Retina (tissue), 1 donor: ENCODE measurements at places on chromosomes 11 and 22.

DNA sequence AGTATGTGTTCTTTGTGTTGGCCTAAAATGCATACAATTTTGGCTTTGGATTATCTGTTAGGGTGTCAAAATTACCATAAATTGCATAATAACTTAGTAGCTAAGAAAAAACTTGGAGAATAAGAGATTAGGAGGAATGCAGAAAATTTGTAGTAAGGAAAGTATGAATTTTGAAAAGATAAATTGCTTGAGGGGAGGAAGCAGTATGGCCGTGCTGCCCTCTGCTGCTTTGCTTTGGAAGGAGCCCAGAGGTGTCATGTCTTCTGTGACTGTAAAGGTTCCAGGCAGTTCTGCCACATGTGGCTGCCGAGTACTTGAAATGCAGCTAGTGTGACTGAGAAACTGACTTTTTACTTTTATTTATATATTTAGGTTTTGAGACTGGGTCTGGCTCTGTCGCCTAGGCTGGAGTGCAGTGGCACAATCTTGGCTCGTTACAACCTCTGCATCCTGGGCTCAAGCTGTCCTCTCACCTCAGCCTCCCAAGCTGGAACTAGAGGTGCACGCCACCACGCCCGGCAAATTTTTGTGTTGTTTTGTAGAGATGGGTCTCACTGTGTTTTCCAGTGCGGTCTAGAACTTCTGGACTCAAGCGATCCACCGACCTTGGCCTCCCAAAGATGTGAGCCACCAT lies 1.8 kb downstream of the ADSL start:
- DNase-seq, result peak; percentile 32

GRCh38 chr11:67373648-67374570 lies 511 bp upstream of the CLCF1 start:
- peak; percentile 77 for DNase-seq

DNA sequence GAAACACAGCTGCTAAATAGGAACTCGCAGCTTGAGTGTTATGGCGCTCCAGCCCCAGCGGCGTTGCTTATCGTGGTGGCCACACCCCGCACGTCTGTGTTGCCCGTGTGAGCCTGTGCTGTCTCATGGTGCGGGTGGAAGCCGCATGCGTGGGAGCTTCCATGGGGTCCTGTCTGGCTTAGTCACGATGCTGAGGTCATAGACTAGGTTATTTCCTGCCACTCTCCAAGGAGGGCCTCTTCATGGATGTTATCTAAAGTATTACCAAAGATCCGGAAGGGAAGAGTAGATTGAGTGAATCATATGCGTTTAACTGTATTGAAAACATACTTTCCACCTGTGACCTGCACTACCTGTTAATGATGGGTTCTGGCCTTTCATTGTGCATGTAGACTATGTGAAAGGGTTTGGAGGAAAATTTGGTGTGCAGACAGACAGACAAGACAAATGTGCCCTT lies 21.7 kb downstream of the CTTN start:
- DNase-seq, result no peak

GRCh38 chr11:27783701-27784355 lies 83.6 kb upstream of the BDNF start:
- DNase-seq, result no peak

GRCh38 chr11:19723572-19724342 lies 11.1 kb downstream of the NAV2 start:
- DNase-seq, result no peak

- no peak for DNase-seq
Observed at GRCh38 chr11:10844356-10844755, 13.5 kb downstream of the ZBED5 start.

DNA sequence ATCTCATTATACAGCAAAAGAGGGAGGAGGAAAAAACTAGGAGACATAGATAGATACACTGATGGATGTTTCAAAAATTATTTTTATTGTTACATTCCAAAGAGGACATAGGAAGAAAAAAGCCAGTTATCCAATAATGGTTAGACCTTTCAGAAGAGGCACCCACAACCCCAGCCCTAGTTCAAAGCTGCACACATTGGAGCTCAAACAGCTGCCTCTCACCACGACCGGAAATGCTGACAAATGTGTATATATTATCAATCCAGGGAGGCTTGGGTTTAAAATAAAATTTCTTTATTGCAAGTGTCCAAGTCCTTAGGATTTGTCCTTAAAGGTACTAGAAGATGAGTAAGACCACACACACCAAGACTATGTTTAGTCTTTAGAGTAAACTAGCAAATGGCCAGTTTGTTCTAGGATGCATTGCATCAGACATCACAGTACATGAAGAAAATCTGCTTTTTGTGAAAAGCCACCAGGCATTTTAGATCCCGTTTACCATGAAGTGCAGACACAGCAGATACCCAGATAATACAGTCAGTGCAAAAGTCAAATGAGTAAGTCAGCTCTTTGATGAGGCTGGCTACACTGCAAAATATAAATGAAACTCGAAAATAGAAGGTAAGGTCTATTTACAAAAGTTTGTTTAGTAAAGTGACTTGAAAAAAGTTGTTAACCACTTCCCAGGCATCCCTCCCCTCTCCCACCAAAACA lies 4.6 kb upstream of the ASCL3 start:
- no peak for DNase-seq

GRCh38 chr22:22558972-22559603 lies at the start of gene PRAME:
PRAME (minus strand) TSS chr22:22559265; CDS start chr22:22556832, 2,433 bp downstream.
- peak; percentile 49 for DNase-seq

GRCh38 chr11:35174666-35175065 lies 35.7 kb downstream of the CD44 start:
- DNase-seq, result no peak

GRCh38 chr11:118923721-118924587 lies 1.8 kb downstream of the BCL9L start:
- DNase-seq, result no peak

- no peak for DNase-seq
Observed at GRCh38 chr11:100777103-100777502, 90.0 kb downstream of the ARHGAP42 start.

DNA sequence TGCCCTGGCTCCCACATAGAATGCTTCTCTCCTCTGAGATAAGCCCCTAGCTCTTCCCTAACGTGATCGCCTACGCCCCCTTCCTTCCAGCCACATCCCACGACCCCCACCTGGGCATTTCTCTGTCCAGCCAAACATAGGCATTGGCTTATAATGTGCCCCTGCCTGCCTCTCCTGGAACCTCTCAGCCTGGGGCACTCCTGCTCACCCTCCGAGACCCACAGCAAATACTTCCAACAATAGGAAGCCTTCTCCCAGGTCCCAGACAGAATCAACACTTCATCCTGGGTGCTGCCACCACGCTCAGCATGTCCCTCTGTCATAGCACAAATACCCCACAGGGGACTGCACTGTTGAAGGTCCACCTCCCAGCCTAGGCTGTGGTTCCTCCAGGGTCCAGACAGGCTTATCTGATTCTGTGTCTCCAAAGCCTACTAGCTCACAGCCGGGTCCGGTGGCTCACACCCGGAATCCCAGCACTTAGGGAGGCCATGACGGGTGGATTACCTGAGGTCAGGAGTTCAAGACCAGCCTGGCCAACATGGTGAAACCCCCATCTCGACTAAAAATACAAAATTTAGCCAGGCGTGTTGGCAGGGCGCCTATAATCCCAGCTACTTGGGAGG lies 24.2 kb upstream of the TMPRSS4 start:
- no peak for DNase-seq

GRCh38 chr11:64834723-64835615 lies 9.5 kb downstream of the CDC42BPG start:
- no peak for DNase-seq

- no peak for DNase-seq
Observed at GRCh38 chr11:33730716-33731115, 5.5 kb downstream of the CD59 start.

DNA sequence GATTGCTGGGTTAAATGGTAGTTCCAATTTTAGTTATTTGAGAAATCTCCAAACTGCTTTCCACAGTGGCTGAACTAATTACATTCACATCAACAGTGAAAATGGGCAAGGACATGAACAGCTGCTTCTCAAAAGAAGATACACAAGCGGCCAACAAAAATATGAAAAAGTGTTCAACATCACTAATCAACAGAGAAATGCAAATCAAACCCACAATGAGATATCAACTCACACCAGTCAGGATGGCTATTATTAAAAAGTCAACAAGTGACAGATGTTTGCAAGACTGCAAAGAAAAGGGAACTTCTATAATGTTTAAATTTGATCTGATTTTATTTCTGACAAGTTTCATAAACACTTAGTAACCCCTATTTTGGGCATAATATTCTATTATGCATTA lies 537.5 kb downstream of the DLG2 start:
- DNase-seq, result no peak

GRCh38 chr11:57471496-57471895 lies 11.2 kb downstream of the RTN4RL2 start:
- no peak for DNase-seq

DNA sequence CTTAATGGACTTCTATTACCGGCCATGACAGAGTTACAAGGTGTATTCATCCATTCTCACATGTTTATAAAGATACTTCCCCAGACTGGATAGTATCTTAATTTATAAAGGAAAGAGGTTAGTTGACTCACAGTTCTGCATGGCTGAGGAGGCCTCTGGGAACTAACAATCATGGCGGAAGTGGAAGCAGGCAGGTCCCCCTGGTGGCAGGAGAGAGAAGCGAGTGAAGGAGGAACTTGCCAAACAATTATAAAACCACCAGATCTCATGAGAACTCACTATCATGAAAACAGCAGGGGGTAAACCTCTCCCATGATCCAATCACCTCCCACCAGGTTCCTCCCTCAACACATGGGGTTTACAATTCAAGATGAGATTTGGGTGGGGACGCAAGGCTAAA lies 170.0 kb upstream of the PDGFD start:
- DNase-seq, result no peak

DNA sequence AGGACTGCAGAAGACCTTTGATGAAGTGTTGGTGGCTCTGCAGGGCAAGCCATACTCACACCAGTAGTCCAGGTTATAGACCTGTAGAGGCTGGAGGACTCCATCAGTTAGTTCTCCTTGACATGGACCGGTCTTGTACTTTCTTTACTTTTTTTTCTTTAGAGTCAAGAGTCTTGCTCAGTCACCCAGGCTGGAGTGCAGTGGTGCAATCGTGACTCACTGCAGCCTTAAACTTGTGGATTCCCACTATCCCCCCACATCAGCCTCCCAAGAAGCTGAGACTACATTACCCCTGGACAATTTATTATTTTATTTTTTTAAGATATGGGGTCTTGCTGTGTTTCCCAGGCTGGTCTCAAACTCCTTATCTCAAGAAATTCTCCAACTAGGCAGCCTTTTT lies 49.6 kb upstream of the E2F8 start:
- no peak for DNase-seq

GRCh38 chr11:130295657-130296056 lies 19.1 kb downstream of the ZBTB44 start:
- no peak for DNase-seq

GRCh38 chr11:134283461-134284230 lies 7.5 kb downstream of the GLB1L3 start:
- DNase-seq, result no peak

DNA sequence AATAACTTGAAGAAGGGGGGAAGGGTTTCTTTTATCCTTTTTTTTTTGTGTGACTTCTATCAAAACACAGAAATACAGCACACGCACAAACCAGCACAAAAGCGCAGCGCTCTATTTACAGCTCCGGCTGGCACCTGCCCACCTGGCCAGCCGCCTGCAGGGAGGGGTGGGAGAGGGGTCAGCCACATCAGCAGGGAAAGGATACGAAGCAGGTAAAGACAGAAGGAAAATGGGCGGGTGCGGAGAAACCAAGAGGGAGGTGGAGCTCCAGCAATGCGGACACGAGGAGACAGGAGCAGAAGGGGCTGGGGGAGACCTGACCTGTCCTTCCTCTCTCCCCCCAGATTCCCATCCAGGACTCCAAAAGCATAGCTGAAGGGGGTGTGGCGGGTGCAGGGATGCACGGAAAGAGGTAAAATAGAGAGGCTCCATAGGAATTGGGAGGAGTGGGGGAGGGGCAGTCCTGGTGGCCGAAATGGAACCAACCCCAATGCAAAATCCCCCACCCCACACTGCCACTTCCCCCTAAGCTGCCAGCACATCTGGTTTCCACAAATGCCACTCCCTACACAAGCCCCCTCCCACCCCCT lies 14.1 kb downstream of the CXCR5 start:
- no peak for DNase-seq

DNA sequence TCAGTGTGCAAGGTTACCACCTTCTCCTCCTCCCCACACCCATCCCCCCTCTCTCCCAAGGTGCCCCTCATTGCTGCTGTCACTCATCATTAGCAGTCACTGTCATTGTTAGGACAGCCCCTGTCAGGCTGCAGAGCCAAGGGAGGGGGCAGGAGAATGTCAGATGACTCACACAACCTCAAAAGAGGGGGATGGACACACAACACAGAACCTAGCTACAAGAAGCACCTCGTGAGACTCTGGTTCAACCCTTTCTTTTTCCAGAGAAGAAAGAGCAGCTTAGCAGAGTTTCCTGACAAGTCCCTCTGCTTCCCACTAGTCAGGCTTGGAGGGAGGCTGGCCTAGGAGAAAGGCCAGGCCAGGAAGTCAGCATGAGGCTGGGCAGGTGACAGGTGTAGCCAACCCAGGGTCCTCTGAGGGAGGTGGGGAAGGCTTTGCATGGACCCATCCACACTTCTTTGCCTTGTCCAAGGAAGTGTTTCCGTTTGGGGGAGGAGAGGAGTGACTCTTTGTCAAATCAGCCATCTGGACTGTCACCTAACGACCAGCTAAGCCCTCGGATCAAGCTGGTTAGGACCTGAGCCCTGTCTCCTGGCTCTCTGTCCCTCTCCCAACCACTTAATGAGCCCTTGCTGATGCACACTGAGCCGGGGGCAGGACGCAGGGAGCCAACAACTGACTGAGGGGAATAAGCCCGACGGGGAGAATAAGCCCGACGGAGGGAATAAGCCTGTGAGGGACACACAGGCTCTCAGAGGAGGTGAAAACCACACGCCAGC lies 18.3 kb downstream of the ADORA2A start:
- DNase-seq, result peak; percentile 68

GRCh38 chr22:49139492-49140151 lies 688.1 kb downstream of the BRD1 start:
- DNase-seq, result no peak

DNA sequence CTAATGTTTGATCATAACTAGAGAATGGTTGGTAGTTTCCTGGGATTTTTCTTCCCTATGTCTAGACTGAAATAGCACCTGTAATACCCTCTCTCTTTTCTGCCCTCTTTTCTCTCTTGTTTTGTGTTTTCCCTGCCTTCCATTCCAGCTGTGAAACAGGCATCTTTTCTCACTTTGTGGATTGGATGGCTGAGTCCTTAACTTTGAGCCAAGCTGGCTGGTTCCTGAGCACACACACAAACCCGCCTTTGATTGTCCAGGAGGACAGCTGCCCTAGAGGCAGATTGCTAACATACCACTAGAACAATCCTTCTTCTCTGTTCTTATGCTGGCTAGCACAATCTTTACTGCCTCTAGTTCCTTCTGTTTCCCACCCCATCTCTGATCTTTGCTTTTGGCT lies 17.7 kb downstream of the CTNND1 start:
- DNase-seq, result peak; percentile 46

GRCh38 chr11:70824605-70825245 lies 426.4 kb downstream of the CTTN start:
- DNase-seq, result peak; percentile 28

- DNase-seq, result no peak
Observed at GRCh38 chr11:74755395-74755995, 6.8 kb downstream of the RNF169 start.

- no peak for DNase-seq
Observed at GRCh38 chr11:1261241-1262071, 38.6 kb downstream of the MUC5B start.
